ENCODE measurements at places on chromosomes 4 and X. TPM values are rescaled to one million over a fixed set of nuclear protein-coding genes. Genes with fewer than 3 reads are reported as not detected.

The NPY2R gene
- 0.28 TPM for polyA plus RNA-seq

The EDA gene
- 42.2 TPM for polyA plus RNA-seq

The ABCG2 gene
- polyA plus RNA-seq = 37.6 TPM

The TMSB15A gene
- 0.78 TPM for polyA plus RNA-seq

The MAGEC2 gene
- polyA plus RNA-seq = not detected

The C4orf36 gene
- polyA plus RNA-seq = 0.46 TPM

The TXK gene
- 3.4 TPM for polyA plus RNA-seq

The WDFY3 gene
- 3.0 TPM for polyA plus RNA-seq

GRCh38 chrX:94216738-94217137 lies 542.7 kb downstream of the FAM133A start:
- no peak overlapping the region for H3K4me3 ChIP-seq
- no peaks in the 10 kb centered on the region for H3K27me3 ChIP-seq
- DNase-seq = no peak
- no peaks in the 10 kb centered on the region for H3K4me1 ChIP-seq

DNA sequence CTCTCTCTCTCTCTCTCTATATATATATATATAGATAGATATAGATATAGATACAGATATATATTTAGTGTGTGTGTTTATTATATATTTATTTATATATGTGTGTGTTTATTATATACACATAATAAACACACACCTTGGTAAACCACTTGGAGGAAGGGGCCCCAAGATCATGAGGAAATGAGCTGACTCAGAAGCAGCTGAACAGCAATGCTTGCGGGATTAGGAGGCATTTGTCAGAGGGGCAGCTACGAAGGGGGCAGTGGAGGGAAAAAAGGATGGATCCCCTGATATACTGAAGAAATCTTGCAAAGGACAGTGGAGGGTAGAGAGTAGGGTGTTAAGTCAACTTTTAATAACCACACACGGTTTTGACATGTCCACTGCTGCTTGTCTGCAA lies 120.0 kb upstream of the SORBS2 start:
- no peaks in the 10 kb centered on the region for H3K36me3 ChIP-seq
- no peak for DNase-seq
- H3K4me1 ChIP-seq = no peaks in the 10 kb centered on the region
- H3K27ac ChIP-seq = no peak overlapping the region

- H3K27me3 ChIP-seq = no peaks in the 10 kb centered on the region
Measured at GRCh38 chrX:39915596-39915995, 182.2 kb downstream of the BCOR start.

GRCh38 chrX:140860718-140861117 lies 141.7 kb upstream of the SPANXB1 start:
- H3K4me1 ChIP-seq = no peaks in the 10 kb centered on the region
- no peak for DNase-seq
- H3K27ac ChIP-seq = no peak overlapping the region
- H3K36me3 ChIP-seq = no peaks in the 10 kb centered on the region
- no peaks in the 10 kb centered on the region for H3K27me3 ChIP-seq

DNA sequence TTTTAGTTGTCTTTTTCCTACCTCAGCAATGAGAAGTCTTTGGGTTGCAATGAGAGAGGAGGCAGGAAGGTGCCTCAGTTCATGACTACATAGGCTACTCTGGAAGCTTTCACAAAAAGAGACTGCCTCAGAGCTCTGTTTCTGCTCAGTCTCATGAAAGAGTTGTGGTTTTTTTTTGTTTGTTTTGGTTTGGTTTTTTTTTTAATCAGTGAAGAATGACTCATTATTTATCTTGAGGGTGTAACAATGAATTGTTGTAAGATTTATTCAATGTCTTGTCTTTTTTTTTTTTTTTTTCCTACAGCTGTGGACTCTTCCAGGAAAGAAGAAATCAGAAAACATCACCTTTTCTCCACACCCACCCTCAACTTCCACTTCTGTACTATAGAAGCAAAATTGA lies 67.5 kb upstream of the CXCL13 start:
- H3K4me3 ChIP-seq = no peak overlapping the region
- peak; percentile 46 for DNase-seq
- H3K4me1 ChIP-seq = peaks cover 11% of the 10 kb centered on the region
- H3K27me3 ChIP-seq = no peaks in the 10 kb centered on the region
- no peaks in the 10 kb centered on the region for H3K36me3 ChIP-seq

- H3K4me3 ChIP-seq = no peak overlapping the region
- no peak overlapping the region for H3K27ac ChIP-seq
- DNase-seq = no peak
- no peaks in the 10 kb centered on the region for H3K4me1 ChIP-seq
Measured at GRCh38 chrX:105696870-105697269, 125.5 kb upstream of the NRK start.

- no peak for DNase-seq
- no peak overlapping the region for H3K4me3 ChIP-seq
- no peaks in the 10 kb centered on the region for H3K4me1 ChIP-seq
- H3K36me3 ChIP-seq = no peaks in the 10 kb centered on the region
- H3K27ac ChIP-seq = no peak overlapping the region
Measured at GRCh38 chrX:5100004-5100403, 1128.7 kb downstream of the NLGN4X start.

DNA sequence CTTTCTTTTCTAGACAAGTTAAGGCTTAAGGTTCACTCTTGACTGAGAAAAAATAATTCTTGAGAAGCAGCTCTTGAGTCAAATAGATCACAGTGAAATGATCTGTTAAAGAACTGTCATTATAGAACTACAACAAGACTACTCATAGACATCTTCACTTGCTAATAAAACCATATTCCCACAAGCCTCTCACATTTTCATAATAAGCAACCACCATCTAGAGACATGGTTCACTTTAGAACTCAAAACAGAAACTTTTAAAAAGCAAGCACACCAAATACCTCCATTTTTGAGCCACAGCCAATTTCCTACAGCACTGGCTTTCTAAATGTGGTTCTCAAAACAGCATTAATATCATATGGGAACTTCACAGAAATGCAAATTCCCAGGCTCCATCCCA lies 309.5 kb downstream of the TMA16 start:
- H3K27me3 ChIP-seq = no peaks in the 10 kb centered on the region
- H3K4me1 ChIP-seq = no peaks in the 10 kb centered on the region
- H3K27ac ChIP-seq = no peak overlapping the region
- no peak for DNase-seq
- H3K4me3 ChIP-seq = no peak overlapping the region
- no peaks in the 10 kb centered on the region for H3K36me3 ChIP-seq

DNA sequence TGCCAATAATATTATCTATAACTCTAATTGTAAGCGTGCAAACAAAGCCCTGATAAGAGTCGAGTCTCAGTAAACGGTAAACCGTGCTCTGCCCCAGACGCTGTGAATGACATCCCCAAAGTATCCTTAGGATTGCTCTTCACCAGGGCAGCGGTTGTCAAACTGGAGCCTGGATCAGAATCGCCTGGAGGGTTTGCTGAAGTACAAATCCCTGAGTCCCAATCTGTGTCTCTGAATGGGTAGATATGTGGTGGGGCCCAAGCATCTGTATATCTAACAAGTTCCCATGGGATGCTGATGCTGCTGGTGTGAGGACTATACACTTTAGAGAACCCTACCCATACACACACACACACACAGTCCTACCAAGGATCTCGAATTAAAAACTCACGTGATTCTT lies 813 bp upstream of the APBB2 start:
- no peak overlapping the region for H3K27ac ChIP-seq
- H3K36me3 ChIP-seq = no peaks in the 10 kb centered on the region

GRCh38 chr4:108483650-108484049 lies 136.7 kb upstream of the RPL34 start:
- DNase-seq = no peak
- H3K27ac ChIP-seq = no peak overlapping the region
- no peaks in the 10 kb centered on the region for H3K36me3 ChIP-seq
- H3K4me1 ChIP-seq = no peaks in the 10 kb centered on the region
- H3K27me3 ChIP-seq = no peaks in the 10 kb centered on the region
- H3K4me3 ChIP-seq = no peak overlapping the region
